ENCODE measurements at places on chromosomes 1 and 21.

DNA sequence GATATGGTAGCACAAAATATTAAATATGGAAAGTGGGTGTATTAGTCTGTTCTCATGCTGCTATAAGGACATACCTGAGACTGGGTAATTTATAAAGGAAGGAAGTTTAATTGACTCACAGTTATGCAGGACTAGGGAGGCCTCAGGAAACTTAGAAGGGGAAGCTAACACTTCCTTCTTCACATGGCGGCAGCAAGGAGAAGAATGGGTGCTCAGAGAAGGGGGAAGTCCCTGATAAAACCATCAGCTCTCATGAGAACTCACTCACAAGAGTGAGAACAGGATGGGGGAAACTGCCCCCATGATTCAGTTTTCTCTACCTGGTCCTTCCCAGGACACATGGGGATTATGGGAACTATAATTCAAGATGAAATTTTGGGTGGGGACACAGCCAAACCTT is 15.8 kb upstream of the BACE2 start:
- no peak for DNase-seq

DNA sequence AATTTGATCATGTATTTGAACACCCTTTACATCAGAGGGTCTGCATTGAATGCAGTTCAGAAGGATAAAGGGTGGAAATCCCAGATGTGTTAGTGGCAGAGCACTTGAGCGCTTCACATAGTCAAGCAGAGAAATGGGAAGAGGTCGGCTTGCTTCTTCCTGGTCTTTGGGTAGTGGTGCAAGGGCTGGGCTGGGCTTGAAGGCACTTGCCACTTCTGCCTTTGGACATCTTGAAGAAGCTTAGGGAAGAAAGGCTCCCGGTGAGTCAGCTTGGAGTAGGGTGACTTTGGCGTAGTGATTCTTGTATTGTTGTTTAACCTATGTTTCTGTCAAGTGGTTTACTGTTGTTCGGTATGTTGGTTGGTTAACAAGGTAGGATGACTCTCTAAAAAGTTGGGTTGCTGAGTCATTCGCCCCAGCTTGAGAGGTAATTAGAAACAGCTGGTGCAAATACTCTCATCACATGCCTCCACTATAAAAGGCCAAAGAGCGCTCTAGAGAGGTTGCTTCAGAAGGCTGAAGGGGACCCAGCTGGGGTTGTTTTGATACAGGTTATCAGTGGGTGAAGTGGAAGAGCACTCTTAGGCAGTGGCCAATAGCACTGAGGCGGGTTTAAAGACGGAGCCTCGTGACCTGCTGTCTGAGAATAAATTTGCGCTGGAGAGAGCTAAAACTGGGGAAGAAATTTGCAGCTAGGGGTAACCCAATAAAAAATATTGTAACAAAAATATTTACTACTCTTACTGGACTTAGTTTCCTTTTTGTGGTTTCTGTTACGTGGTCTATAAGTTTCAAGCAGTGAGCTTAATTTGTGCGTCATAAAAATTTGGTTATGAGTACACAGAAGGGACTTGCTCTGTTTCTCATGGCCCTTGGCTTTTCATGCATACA is 1.4 kb downstream of the BACH1 start:
- DNase-seq = no peak

DNA sequence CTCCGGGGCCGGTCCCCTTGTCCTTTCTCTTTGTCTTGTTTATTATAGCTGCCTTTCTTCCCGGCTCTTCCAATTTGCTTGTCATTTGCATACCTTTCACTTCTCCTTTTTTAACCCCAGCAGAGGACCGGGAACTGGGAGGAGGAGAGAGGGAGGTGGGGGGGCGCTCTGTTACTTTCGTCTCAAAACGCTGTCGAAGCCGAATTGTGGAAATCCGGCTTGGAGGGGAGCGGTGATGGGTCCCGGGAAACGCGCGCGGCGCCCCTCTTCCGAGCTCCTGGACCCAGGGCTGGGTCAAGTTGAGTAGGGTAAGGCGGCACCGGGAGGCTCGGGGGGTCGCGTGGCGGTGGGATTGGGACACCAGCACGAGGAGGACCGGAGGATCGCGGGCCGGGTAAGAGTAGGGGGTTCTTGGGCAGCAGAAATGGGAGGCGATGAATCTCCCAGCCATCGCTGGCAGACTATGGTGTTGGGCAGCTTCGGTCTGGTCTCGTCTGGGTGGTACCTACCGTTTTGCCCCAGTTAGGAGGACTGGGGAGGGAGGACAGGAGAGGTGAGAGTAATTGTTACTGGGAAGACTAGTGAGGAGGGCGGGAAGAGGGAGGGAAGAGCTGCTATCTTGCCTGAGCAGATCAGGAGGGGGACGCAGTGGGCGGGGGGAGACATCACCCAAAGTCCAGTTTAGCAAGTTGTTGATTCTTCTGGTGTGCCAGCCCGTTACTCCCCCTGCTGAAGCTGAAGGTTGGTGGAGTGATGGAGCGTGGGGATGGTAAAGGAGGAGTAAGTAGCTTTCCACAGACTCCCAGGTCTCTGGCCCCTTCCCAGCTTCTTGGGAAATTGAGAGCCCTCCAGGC is 1.5 kb downstream of the PROX1 start:
- DNase-seq = no peak

GRCh38 chr21:31011412-31011811 is 26.9 kb downstream of the KRTAP19-8 start:
- DNase-seq = no peak

- DNase-seq = no peak
Observed at GRCh38 chr1:244839656-244840055, 4.2 kb downstream of the COX20 start.

DNA sequence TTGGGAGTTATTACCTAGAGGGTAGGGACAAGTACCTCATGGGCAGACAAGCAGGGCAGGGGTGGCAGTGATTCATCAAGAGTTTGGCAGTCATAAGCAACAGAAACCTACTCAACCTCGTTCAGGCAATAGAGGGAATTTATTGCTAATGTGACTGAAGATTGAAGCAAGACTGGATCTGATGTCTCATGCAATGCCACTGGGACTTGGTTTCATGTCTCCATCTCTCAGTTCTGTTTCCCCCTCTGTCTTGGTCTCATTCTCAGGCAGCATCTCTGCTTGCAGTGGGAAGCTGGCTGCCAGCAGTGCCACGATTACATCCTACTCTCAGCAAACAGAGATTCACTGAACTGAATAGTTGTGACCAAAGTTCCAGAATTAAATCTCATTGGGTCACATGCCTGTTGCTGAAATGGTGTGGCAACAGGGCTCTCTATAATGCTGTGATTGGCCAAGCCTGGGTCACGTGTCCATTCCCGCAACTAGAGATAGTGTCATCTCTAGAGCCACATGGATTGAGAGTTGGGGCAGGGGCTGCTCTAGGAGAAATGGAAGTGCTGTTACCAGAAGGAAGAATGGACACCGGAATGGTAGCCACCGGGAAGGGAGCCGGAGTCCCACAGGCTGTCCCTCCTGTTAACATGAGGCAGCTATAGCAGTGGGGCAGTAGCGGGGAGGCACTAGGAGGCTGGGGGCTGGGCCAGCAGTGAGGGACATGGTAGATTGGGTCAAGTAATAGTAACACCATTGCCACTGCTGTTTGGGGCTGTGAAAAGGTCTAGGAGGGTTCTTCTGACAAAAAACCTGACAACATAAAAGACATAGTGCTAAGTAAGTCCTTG is 3.9 kb upstream of the CDC42 start:
- no peak for DNase-seq

DNA sequence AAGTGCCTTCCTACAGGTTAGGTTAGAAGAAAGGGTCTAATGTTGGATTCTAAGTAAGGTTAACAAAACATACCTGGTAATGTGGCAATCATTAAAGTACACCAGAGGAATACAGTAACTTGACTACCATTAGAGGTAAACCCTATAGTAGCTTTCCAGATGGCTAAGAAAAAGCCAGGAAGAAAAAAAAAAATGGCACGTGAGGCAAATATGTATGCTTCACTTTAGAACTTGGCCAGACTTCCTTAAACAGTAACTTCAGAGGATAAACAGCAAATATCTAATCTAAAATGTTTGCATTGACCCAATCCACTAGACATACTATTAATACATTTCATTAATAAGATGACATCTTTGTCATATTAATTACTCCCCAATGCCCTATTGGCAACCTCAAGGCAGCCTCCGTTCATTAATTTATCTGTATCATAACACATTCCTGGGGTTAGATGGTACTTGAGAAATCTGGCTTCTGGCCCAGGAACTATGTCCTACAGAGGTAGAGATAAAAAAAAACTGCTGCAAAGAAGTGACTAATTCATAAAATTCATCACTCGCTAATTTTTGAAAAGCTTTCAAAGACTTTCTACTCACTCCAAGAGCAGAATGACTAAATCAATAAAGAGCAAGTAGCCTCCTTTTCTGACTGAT is 5.8 kb downstream of the DCAF8 start:
- DNase-seq = no peak

DNA sequence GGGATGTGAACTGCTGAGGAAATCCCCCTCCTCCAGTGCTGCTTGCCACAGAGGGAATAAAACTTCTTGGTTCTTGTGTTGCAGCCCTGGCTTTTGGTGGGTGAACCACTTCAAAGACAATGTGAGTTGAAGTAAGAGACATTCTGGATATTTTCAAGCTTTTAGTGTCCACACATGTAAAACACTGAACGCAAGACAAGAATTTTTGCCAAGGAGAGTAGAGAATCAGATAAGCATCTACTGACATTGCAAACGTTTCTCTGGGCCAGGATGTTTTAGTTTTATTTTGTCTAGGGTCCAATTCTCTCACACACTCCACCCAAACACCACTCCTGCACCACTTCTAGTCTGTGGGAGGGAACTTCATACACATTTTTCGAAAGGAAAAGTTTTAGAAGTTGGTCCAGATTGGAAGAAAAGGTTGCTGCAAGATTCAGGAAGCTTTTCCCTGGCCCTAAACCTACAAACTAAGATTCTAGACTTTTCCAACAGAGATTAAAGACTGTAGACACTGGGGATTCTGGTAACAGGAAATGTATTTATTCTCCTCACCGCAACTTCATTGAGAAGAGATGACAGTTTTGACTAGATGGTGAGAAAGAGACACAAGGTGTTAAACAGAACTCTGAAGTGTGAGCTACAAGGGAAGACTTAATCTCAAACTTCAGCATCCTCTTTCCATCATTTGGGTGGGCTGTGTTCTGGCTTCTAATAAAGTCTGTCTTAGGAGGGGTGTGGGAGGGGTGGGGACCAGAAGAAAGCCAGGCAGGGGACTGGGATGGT is 16.1 kb downstream of the FASLG start:
- DNase-seq = no peak

GRCh38 chr1:236851871-236852270 is 56.8 kb downstream of the MTR start:
- DNase-seq = no peak

- DNase-seq = no peak
Observed at GRCh38 chr1:247562198-247562597, 13.3 kb downstream of the GCSAML start.

- peak; percentile 68 for DNase-seq
Observed at GRCh38 chr1:227996187-227996950, 10.4 kb upstream of the WNT3A start.

- no peak for DNase-seq
Observed at GRCh38 chr21:43889069-43889468, 24.0 kb downstream of the AGPAT3 start.

DNA sequence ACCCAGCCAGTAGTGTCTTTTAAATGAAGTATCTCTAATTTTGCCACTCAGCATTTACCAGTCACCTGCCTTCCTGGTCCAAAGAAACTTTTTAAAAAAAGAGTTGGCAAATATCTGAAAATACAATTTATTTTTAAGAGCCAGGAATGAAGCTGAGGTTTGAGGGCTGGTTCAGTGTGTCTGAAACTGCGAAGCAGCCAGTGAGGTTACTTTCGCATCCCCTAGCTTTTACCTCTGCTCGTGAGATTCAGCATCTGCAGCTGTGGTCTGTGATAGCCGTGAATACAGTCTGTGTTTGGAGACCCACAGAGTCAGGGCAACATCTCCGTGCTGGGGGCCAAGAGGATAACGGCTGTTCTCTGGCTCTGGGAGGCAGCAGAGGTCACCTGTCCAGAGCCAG is 21.3 kb upstream of the KCNAB2 start:
- DNase-seq = no peak

- DNase-seq = no peak
Observed at GRCh38 chr1:23169727-23170335, 1.2 kb upstream of the LUZP1 start.

GRCh38 chr1:110481968-110482623 is 31.1 kb downstream of the PROK1 start:
- no peak for DNase-seq

DNA sequence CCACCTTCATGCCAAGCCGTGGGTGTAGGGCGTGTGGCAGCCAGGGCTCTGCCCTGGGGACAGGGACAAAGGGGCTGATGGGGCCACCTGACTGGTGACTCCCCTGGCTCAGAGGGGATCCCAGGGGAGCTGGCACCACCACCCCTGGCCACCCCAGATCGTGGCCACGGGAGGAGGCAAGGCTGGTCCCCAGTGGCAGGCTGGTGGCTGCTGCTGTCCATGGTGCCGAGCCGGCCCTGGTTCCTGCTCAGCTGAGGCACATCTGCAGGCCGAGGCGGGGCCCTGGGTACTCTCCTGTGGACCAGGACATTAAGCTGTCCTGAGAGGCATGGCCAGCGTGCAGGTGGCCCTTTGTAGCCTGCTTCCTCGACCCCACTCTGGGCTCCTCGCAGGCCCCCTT is 6.5 kb downstream of the PLCH2 start:
- DNase-seq = no peak

DNA sequence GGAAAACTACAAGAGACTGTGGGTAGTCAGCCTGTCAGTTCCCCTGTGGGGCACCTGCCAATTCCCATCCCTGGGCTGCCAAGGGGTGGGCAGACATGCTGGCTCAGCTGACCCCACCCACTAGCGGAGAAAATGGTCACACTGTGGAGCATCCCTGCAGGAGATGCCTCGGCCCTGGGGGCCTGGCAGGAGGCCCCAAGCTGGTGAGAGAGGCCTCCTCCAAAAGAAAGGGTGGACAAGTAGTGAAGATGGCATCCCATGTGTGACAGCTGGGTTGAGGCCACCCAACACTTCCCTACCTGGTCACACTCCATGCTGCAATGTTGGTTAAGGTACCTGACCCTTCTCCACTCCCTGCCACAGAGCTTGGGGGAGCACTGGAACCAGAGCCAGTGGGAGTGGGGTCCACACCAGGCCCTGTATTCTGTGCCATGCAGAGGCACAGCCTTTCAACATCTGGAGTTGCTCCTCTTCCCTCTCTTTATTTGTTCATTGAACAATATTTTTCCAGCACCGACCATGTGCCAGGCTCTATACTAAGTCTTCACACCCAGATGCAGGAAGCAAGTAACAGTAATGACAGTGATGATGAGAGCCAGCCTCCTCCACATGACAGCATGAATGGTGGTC is 59.5 kb downstream of the KLHDC7A start:
- DNase-seq = no peak

GRCh38 chr1:182851825-182852224 is 12.7 kb downstream of the DHX9 start:
- no peak for DNase-seq

GRCh38 chr1:30446508-30446907 is 276.9 kb downstream of the MATN1 start:
- no peak for DNase-seq
